ENCODE measurements at places on chromosomes 3 and 15. TPM values are rescaled to one million over a fixed set of nuclear protein-coding genes. Genes with fewer than 3 reads are reported as not detected.

DNA sequence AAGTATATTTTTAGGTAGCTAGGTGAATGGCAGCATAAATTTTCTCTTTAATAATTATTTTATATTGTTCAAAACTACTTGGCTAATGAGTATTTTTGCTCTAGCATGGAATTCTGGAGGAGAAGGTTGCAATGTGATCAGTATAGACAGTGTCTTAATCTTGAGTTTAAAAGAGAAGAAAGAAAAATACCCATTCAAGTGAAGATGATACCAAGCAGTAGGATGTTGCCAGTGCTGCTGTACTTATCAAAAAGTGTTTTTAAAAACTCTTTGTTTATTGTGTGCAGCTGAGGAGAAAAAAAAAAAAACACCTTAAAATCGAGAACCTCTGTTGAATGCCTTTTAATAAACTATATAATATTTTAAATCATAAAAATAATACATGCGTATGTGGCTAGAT lies 47.9 kb downstream of the STT3B start:
- no peak for DNase-seq

DNA sequence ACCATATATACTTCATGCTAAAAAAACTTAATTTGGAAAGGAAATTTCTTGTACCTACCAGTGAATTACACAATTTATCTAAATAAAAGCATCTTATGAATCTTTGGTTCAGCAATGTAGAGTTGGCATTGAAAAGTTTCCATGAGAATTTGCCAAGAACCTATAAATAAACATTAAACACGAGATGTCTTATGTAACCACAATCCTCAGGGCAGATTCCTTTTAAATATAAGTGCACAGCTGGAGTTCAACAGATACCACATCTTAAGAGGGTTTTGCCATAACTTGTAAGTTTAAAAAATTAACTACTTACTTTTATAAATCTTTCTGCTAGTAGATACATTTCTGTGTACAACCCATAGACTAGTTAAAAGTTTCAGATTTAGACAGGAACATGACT lies 499.3 kb upstream of the ARRDC4 start:
- no peak for DNase-seq

SUSD5 gene
- 13.8 TPM for total RNA-seq

DNA sequence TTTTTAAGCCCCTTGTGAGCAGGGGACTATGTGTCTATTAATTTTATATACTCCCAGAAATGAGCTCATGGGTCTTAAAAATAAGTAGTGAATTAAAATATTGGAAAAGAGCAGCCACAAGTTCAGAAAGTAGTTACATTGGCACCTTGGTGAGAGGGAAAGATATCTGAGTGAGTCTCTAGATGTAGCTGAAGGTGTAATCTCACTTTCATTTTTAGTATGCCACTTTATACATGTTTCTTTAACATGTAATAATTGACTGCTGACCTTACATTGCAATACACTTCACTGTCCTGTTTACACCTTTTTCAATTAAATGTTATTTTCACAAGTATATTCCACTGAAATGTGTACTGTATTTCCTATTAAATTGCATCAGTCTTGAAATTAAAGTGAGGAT lies 12.1 kb upstream of the PAK6 start:
- DNase-seq, result no peak

- DNase-seq, result no peak
These were observed 3.2 kb upstream of the LSG1 start for GRCh38 chr3:194675081-194675640.

- no peak for DNase-seq
These were observed 218.3 kb downstream of the MEIS2 start for GRCh38 chr15:36882056-36882455.

CORO2B gene
- total RNA-seq, result 7.9 TPM

DNA sequence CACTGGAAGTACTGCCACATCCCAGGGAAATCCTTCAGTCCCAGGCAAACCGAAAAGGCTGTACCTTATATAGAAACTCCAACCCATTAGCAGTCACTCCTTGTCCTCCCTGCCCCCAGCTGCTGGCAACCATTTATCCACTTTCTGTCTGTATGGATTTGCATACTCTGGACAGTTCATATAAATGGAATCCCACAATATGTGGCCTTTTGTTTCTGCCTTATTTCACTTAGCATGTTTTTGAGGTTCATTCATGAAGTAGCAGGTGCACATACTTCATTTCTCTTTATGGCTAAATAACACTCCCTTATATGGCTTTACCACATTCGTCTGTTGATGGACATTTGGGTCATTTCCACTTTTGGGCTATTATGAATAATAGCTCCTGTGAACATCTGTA lies 51.6 kb upstream of the CMTM8 start:
- no peak for DNase-seq

Data from kidney (tissue), 22 donors.